ENCODE measurements at places on chromosomes 3 and 15.

GRCh38 chr3:141380987-141381386, 12.7 kb downstream of the ZBTB38 start:
- DNase-seq = no peak

GRCh38 chr3:70182166-70182565, 130.3 kb downstream of the MDFIC2 start:
- no peak for DNase-seq

GRCh38 chr3:194682694-194683310, 2.9 kb upstream of the FAM43A start:
- peak; percentile 88 for DNase-seq

DNA sequence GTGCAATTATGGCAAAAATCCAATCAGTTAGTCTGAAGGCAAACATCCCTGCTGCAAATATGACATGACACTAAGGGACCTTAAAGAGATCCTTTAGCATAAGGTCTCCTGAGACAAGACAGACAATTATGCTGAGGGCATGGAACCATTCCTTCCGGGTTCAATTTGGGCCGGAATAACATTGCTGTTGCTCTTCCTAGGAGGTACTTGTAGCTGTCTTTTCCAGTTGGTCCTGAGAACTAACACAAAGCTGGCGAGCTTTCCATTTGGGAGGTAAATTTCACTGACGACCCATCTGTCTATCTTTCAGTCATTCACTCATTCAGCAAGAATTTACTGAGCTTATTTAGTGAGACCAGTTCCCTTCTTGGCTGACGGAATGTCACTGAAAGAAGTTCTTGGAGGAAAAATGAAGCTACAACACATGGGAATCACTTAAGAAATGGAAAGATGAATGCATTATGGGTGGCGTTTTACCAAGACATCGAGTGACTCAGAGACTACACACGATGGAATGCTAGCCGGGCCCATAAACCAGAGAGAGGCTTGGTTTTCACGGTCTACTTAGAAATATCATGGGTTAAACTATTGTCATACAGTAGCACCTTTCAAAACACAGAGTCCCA, 215.5 kb downstream of the PDZRN3 start:
- DNase-seq = no peak

GRCh38 chr3:46660543-46661523, 32.6 kb downstream of the ALS2CL start:
- DNase-seq = peak; percentile 89

GRCh38 chr3:72050771-72051170, 265.8 kb upstream of the PROK2 start:
- DNase-seq = no peak

- no peak for DNase-seq
These were observed 74.0 kb upstream of the SNRPA1 start for GRCh38 chr15:101368861-101369642.

- no peak for DNase-seq
These were observed 206.4 kb upstream of the CFAP20DC start for GRCh38 chr3:59256230-59256629.

DNA sequence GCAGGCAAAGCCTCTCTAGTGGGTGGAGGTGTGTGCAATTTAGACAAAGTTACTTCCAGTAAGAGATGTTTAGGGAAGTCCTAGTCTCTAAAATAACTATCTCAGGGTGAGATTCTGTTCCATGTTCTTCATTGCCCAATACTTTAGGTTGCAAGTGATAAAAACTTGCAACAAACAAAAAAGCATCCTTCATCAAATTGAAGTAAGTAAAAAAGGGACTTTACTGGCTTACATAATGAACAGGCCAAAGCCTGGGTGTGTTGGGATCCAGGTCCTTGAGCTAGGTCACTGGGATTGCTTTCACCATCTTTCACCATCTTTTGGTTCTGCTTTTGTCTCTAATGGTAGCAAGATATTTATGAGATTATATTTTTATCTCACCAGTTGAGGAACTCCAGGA, 38.3 kb downstream of the CX3CR1 start:
- DNase-seq = no peak

GRCh38 chr3:134901461-134901860, 106.4 kb downstream of the EPHB1 start:
- no peak for DNase-seq

DNA sequence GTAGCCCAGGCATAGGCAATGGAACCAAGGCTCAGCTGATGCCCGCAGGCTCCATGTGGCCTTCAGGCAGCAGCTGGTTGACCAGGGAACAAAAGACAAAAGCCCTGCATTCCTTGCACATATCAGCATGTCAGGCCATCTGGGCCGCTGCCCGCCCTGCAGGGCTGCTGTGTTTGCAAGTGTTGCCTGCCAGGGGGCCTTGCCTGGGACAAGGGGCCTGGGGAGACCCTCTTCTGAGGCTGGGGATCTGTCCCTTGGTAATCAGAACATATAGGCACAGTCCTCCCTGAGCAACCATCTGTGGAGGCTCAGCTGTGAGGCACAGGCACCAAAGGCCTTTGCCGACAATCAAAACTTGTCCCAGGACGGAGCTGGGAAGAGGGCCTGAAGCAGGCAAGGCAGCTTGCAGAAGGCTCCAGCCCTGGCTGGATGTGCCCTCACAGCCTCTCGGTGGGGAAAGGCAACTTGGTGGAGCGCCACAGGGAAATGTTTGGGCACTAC, 138.2 kb downstream of the TPRA1 start:
- DNase-seq = no peak

GRCh38 chr3:177827511-177828207, 630.4 kb upstream of the TBL1XR1 start:
- peak; percentile 93 for DNase-seq

GRCh38 chr3:124076235-124076634, 84.3 kb upstream of the ROPN1 start:
- DNase-seq = no peak

- DNase-seq = peak; percentile 76
These were observed 5.5 kb downstream of the BMF start for GRCh38 chr15:40102897-40103858.

DNA sequence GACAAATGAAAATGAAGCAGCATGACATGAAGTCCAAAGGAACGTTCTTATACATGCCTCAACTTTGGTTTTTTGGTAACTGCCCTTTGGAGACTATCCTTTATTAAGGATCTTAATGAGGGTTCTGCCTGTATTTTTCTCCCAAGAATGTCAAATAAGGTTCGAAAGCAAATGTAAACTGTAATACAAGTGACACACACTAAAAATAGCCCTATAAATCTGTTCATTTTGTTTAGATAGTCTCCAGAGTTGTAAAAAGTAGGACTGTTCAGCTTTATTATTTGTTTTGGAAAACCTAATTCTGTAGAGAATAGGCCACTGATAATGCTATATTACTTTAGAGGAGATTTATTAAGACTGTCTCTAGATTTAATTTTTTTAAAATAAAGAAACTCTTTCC, 80.5 kb upstream of the CDIN1 start:
- DNase-seq = no peak

DNA sequence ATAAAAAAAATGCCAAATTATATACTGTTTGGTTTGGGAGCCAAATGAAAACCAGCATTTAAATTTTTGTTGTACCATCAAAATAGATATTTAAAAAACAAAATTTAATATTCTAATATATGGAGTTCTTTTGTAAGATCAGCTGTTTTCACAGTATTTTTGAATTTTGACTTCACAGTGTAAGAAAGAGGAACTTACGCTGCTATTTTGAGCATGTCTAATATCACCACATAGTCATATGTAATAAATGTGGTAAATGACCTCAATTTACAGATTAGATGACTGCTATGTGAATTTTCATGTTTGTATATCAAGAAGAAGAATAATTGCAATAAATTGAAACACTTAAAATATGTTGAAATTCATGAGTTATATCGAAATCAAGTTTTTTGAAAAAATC, 189.6 kb downstream of the ARRDC4 start:
- no peak for DNase-seq

DNA sequence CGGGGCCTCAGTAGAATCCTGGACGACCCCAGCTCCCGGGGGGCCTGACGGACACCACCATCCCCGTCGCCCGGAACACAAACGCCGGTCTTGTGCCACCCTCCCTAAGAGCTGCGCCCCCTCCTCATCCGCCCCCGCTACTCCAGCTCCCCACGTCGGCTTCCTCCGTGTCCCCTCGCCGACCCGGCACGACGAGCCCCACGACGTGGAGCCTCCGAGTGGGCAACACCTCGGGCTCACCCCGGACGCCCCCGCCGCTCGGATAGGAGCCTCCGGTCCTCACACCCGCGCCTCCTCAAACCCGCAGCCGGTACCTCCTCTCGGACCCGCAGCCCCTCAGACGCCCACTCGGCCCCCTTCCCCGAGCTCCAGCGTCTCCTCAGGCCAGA, 525 bp downstream of the NPTN start:
- DNase-seq = no peak

DNA sequence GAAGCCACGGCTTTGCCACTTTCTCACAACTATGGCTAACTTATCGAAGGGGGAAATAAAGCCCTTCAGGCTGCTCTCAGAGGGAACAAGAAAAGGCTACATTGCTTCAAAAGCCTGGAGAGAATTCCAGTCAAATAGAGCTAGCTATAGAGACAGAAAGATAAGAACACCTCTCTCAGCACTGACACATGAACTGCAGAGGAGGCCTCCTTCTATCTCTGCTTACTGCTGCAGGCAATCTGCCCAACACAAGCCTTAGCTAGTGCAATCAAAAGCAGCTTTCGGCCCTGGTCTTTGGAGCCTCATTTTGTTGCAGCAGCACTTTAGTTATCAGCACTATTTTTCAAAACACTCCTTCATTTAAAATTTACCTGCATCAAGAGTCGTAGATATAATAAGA, 118.4 kb upstream of the ROBO1 start:
- no peak for DNase-seq

- no peak for DNase-seq
These were observed 142.3 kb upstream of the WNT5A start for GRCh38 chr3:55629432-55629831.

- peak; percentile 47 for DNase-seq
These were observed 232.6 kb downstream of the GAP43 start for GRCh38 chr3:115855911-115856310.

- no peak for DNase-seq
These were observed 165.7 kb downstream of the MAGI1 start for GRCh38 chr3:65873028-65873427.

- no peak for DNase-seq
These were observed 68.2 kb upstream of the THBS1 start for GRCh38 chr15:39512643-39513042.

GRCh38 chr3:124587053-124587408, 143.2 kb upstream of the UMPS start:
- DNase-seq = peak; percentile 54

GRCh38 chr3:196872316-196872715, 4.6 kb downstream of the SENP5 start:
- no peak for DNase-seq

GRCh38 chr3:30567139-30567753, 39.2 kb upstream of the TGFBR2 start:
- no peak for DNase-seq

DNA sequence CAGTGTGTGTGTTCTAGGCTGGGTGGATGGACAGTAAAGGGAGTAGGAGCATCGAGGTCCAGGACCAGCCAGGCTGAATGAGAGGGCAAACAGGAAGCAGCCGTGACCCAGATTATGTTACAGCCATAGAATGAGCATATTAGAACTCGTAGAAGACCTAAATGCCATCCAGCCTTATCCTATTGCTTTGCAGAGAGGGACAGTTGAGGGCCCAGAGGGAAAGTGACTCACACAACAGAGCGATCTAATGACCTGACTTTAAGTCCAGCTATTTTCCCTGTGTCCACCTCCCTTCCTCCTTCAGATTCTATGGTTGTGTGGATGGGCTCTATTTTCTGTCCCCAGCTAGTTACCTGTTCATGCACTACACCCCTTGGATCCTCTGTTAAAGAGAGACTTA, 634.1 kb upstream of the TBL1XR1 start:
- no peak for DNase-seq

- DNase-seq = peak; percentile 32
These were observed 114.7 kb upstream of the FRMD4B start for GRCh38 chr3:69500604-69501003.

DNA sequence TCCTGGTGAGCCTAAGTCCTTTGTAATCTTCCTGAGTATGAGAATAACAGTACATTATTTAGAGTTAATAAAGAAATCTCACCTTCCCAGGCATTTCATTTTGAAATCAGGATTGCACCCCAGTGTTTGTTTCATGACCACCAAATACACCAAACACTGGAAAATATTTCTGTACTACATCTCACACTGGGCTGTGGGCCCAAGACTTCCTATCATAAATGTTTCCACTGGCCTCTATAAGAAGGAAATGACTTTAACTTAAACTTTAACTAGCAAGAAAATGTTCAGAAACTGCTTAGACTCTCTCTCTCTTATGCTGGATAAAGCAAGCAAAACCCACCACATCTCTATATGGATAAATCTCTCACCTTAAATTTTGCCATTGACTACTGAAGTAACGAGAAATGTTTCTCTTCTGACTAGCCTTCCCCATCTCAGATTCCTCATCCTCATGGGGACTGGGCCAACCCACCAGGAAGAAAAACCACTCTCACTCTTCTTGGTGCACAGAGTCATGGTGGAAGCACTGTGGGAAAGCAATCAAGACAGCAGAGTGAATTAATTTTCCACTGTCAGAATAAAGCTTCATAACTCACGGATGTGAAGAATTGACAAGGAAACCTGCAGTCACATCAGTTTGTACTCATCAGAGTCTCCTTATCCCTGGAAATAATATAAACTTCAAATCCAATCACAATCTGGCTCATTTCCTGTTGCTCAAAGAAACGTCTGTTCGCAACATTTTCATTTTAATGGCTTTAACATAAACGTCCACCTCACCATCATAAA, 859.6 kb downstream of the EPHA3 start:
- no peak for DNase-seq

DNA sequence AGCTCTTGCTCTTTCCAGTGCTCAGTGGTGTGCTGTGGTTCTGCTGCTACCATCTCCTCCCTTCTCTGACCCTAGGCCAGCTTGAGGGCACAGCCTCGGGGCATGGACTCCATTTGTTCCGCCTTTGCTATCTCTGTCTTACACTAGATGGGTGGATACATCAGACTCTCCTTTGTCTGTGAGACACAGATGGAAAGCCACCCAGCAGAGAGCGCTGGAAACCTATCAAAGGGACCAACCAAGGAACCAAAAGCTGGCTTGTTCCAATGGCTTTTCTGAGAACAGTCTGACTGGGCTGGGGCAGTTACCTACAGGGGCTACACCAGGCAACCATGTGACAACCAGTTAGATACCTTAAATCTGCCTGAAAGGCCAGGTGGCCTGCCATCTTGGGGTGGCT, 63.8 kb downstream of the NPTN start:
- DNase-seq = no peak

Data from bronchial epithelial cell (primary cell).